H9 (cell line): ENCODE measurements at places on chromosomes 2 and 18.

GRCh38 chr2:82320296-82320695 is 2015.7 kb upstream of the LRRTM1 start:
- no peak for DNase-seq

- no peak for DNase-seq
These were observed 210.5 kb downstream of the ANAPC1 start for GRCh38 chr2:111673526-111673925.

DNA sequence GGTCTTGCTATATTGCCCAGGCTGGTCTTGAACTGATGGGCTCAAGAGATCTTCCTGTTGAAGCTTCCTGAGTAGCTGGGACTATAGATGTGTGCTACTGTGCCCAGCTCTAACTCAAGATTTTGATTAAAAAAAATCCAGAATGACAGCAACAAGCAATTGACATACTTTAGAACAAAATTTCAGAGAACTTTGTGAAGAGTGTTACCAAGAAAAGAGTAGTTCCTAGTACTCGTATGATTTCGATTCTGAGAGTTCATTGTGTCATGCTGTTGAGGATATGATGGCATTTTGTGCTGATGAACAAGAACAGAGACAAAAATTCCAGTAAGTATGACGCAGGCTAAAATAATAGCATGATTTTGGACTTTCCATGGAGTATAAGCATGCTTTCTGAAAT is 90.2 kb upstream of the TWSG1 start:
- DNase-seq, result no peak

GRCh38 chr2:97928591-97928990 is 67.2 kb downstream of the TMEM131 start:
- DNase-seq, result no peak
